ENCODE measurements at places on chromosomes 6 and 20. TPM values are rescaled to one million over a fixed set of nuclear protein-coding genes. Genes with fewer than 3 reads are reported as not detected.

GPX5 gene
- not detected for total RNA-seq

GRCh38 chr6:119269266-119270103 is 80.1 kb downstream of the MAN1A1 start:
- no peak for DNase-seq

GRCh38 chr6:45801471-45802289 is 214.0 kb downstream of the CLIC5 start:
- no peak for DNase-seq

PARD6B gene
- total RNA-seq, result 41.1 TPM

ANKEF1 gene
- total RNA-seq, result 8.2 TPM

C6orf58 gene
- not detected for total RNA-seq

GRCh38 chr20:62955519-62956386 is 3.2 kb downstream of the SLC17A9 start:
- peak; percentile 29 for DNase-seq

DEFB128 gene
- total RNA-seq, result not detected

GRCh38 chr6:108157234-108157980 is 8.4 kb upstream of the NR2E1 start:
- DNase-seq, result no peak

CTAGE9 gene
- 0.09 TPM for total RNA-seq

- no peak for DNase-seq
Measured at GRCh38 chr6:157159348-157159747, 164.0 kb downstream of the TMEM242 start.

DNA sequence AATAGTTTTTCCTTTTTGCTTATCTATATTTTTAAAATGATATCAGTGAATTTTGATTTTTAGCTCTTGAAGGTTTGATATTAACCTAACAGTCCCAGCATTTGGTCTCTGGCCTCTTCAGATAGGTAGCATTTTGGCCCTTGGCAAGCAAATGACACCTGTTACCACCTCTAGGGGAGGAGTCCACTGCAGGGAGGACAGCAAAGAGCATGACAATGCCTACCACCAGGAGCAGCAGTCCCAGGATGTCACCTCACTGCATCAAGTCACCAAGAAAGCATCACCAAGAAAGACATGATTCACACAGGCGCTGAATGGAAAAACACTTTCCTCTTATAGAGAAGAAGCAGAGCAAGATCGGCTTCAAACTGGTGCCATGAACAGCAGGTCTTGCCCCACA is 224.3 kb downstream of the UBE3D start:
- DNase-seq, result no peak

TMEM244 gene
- total RNA-seq, result not detected

- DNase-seq, result no peak
Measured at GRCh38 chr6:158621694-158622544, 22.6 kb downstream of the DYNLT1 start.

DNA sequence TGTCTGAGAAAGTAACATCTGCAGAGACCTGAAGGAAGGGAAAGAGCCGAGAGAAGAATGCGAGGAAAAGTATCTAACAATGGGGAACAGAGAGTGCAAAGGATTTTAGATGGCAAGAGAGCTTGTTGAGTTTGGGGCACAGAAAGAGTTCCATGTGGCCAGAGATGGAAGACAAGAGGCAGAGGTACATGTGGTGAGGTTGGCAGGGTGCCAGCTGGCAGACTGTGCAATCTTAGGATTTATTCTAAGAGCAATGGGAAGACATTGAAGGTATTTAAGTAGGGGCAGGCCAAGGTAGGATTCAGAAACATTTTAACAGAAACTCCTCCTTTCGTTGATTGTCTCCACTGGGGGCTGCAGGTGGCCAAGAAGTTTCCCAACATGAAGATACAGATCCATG is 20.4 kb upstream of the LBP start:
- no peak for DNase-seq

DNA sequence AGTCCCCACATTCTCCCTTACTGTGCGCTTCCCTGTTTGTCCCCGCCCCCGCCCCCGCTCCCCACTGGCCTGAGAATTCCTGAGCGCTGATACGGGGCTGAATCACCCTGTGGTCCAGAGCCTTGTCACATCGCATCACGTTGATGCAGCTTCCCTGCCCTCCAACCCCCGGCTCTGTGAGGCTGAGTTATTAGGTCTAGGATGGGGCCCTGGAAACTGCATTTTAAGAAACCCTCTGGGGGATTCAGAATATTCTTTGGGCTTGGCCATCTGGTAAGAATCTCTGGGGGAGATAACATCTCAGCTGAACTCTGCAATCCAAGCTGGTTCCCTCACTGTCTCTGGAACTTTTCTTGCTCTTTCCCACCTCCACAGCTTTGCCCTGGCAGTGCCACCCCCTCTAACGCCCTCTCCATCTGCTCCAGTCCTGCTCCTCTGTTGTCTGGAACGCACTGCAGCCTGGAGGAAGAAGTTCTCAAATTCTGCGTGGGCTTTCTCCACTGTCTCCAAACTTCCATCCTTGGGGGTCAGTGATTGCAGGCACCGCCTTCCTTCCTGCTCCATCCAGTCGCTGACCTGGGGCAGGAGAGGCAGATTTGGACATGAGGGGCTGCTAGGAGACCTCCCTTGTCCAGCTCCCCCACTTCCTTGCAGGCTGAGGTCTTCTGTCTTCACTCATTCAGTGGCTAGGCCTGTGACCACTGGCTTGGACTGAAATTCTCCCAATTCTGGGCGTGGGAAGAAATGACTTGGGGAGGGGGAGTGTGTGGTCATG is 42.6 kb downstream of the KIAA1755 start:
- peak; percentile 25 for DNase-seq

RBM24 gene
- 4.2 TPM for total RNA-seq

- no peak for DNase-seq
Measured at GRCh38 chr6:129212081-129212480, 329.1 kb downstream of the LAMA2 start.

DNA sequence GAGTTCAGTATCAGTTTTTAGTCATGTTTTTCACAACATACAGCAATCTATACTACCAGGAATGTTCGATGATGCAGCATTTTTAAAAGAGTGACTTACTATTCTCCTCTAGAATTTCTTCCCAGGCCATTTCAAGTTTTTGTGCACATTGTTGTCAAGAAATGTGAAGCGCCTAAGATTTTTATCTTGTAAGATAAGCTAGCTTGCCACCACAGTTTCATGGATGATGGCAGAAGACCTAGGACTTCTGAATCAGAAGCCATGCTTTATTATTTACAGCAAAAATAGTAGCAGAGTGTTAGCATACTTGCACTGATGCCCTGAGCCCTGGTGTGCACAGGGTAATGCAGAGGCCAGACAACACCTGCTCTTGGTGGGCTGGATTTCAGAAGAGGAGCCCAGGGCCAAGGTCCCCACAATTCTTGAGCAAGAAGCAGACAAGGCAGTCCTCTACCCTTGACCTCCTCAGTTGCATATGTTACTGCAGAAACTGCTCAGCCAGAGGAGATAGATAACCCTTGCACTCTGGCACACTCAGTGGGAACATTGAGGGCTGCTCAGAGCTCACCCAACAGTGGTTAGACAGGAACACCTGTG is 99.2 kb downstream of the QKI start:
- DNase-seq, result peak; percentile 19

GABRR1 gene
- not detected for total RNA-seq

DNA sequence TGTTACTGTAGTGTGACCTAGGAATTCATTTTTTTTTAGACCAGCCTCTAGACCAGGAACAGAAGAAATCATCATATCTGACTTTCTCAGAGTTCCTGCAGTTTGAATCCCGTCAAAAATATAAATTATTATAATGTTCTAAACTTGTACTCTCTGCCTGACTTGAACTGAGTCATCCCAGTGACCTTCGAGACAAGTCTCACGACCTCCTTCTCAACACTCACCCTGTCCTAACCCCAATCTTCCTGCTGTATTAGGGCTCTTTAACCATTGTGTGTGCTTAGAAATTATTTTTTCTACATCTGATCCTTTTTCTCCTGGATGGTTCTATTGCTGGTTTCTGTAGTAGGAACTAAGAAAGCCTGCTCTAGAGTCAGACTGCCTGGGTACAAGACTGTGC is 21.5 kb downstream of the ADGRF5 start:
- no peak for DNase-seq

DNA sequence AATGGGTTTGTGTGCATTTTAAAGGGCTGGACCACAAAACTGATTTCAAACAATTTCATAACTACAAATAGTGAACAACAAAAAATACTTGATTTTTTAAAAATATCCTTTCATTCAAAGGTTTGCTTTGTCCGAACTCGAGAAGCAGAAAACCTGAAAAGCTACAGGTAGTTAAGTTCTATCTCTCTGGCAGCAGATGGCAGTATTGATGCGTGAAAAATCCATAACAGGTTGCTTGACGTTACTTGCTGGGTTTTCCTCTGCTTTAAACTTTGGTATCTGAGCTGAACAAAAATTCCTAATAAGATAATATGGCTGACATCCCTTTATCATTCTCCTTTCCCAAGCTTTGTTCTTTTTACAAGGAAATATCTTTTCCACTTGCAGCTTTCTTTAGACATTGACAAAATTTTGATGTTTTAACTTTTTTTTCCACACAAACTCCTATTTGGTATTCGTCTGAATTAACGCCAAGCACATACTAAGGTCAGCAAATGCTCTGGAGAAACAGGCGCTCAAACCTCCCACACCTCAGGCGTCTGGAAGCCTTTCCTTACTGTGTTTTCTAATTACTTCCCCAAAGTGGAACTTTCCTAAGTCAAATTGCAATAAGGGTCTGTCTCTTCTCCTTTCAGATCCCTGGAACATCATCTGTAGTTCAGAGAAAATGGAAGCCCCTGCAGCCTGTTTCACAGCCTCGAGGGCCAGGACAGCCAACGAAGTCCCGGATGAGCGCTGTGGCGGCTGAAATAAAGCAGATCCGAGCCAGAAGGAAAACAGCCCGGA is 50.3 kb upstream of the GFRAL start:
- peak; percentile 40 for DNase-seq

DNA sequence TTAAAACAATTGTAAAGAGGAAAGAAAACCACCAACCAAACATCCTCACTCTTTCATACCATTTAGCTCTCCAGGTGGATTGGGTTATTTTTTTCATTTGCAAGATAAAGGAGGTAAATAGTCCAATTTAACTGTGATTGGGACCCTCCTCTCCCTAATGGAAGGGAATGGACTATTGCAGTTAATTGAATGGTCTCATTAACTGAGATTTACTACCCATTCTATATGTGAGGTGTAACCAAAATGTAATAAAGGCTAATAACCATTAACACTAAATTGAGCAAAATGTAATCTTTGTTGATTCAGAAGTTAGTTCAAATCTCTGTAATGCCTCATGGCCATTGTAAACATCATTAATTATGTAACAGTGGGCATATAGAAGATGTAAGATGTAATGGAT is 105.0 kb downstream of the KLHL32 start:
- no peak for DNase-seq

GRCh38 chr6:13453771-13454251 is 33.6 kb downstream of the GFOD1 start:
- DNase-seq, result no peak

DNA sequence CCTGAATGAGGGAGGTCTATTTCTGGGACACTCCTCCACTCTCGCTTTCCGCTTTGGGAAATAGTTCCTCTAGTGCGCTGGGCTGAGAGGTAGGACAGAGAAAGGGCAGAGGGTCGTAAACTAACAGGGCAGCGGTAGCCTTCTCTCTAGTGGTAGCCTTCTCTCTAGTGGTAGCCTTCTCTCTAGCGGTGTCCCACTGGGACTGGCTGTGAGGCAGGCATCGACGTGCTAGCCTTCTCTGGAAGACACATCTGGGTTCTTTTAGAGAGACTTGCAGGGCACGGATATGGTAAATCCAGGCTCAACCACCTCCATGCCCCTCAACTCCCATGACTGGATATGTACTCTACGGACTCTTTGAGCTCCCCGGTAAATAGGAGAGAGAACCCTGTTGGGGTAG is 74.7 kb upstream of the SLC22A16 start:
- no peak for DNase-seq

LSM2 gene
- total RNA-seq, result 32.5 TPM

- no peak for DNase-seq
Measured at GRCh38 chr6:137866200-137866913, 702 bp upstream of the TNFAIP3 start.

RIMS1 gene
- 22.2 TPM for total RNA-seq

DNA sequence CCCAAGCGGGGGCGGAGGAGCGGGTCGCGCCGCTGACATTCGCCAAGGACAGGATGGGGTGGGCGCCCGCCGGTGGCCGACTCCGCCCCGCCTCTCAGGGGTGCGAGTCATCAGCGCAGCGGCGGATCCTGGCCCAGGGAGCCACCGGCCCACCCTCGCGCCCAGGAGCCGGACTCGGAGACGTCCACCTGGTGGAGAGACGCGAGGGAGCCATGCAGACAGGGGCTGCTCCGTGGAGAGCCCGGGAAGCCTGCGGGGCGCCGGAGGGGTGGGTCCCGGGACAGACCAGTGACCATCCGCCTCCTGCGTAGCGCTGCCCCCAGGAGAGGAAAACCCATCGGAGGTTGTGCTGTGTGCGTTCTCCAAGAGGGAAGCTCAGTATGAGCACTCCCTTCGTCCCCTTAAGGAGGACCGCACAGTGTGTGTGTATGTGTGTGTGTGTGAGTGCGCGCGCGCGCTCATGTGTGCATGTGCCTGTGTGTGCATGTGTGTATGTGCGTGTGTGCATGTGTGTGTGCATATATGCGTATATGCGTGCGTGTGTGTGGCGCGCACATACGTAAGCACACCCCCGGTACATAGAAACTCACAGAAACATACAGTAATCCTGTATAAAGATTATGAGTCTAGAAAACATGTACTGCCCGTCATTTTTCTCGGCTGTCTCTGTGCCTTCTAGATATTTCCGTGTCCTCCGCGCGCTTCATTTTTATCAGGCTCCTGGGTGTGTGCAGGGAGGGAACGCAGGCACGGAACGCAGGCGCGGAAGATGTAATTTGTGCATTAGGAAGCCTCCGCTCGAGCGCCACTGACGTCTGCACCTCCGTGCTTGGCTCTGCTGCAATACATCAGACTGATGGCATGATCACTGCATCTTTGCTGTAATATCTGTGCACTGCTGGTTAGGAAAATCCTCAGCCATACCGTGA is 158.9 kb downstream of the TBXT start:
- peak; percentile 59 for DNase-seq

All from mucosa of gallbladder (tissue), 1 donor.